ENCODE measurements at places on chromosomes 4 and X.

GRCh38 chrX:29024871-29025270, 437.6 kb downstream of the IL1RAPL1 start:
- no peak for ATAC-seq

DNA sequence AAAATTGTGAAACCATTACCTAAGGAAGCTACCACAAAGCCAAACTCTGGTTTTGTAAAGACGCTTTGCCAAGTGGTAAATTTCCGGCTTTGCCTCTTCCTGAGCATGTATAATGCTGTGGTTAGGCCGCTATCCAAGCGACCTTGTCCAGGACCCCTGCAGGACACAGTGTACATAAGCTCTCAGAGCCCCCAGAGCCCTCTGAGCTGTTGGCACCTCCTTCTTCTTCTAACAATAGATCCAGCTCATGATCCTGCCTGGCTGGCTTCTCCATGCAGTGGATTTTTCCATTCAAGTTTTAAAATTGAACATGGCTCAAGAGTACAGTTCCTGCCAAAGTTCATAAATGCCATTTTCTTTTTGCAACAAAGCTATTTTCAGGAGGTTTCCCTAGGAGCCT, 326.7 kb downstream of the MAPK10 start:
- ATAC-seq: no peak

DNA sequence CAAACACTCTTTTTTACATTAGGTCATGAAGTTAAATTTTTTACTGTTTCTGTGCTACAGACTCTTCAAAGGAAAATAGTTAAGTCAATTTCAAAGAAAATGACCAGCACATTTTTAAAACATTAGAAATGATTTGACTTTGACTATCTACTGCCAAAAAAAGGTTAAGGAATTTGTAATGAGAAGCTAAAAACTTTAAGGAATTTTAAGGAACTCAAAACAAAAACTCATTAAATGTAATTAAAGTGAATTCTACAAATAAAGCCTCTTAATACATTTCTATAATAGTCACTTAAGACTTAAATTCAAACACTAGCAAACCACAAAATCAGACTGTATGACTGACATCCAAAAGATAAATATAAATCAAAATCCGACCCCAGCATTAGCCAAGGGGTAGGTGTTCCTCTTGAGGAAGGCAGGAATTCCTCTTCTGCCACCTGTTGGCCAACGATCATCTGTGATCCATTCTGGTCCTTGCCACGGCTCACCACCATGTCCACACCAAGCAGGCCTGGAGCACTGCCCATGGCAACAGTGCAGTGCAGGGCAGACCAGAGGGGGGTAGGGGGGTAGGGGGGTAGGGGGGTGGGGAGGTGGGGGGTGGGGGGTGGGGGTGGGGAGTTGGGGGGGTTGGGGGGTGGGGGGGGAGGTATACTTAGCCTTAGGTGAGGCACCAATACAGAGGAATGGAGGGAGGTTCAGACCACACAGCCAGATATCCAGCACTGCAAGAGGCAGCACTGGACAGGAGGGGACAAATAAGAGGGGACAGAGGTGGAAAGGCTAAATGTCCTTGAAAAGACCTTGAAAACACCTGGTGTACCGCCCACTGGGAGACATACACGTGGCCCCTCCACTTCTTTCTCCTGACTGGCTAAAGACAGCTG, 287.4 kb downstream of the CHIC1 start:
- ATAC-seq: no peak

DNA sequence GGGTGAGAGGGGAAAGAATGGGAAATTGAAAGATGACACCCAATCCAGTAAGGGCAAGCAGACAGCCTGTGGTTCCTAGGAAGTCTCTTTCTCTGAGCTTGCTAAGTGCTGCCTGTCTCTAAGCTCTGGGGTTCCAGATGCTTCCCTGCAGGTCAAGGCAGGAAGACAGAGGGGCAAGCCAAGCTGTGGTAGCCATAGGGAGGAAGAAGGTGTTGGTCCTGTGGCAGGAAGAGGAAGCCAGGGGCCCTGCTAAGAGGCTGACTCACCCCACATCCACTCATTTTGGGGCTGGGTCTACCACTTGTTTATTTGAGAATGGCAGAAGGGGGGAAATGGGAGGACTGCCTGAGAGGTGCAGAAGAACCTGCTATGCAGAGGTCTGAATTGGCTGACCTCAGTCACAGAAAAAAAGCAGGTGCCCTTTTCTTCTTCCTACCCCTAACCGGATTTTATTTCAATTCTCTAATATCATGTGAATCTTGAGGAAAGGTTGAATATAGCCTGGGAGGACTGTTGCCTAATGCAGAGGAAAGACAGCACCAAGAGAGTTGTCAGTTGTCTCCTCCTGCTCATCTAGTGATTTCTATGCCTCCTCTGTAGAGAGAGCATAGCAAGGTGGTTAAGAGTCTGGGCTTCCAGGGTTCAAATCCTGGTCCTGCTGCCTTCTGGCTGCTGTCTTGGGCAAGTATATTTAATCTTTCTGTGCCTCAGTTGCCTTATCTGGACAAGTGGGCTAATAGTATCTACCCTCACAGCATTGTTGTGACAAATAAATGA, 27.4 kb downstream of the HOPX start:
- ATAC-seq: no peak

GRCh38 chrX:153931748-153932147, 3.1 kb downstream of the NAA10 start:
- ATAC-seq: no peak

DNA sequence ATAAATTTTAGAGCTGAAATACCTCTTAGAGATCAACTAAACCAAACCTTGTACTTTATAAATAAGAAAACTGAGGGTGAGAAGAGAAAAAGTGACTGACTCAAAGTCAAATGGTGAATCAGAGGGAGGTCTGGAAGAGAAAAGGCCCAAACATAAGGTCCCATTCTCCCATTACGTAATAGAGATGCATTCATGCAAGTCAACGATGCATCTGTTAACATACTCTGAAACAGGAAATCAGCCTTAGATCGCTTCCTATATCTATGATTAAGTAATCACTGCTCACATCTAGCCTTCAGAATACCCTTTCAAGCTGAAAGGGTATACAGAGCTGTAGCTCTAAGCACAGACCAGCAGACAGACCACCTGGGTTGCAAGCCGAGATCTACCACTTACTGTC, 6.5 kb downstream of the RNF150 start:
- no peak for ATAC-seq

GRCh38 chrX:128105659-128106058, 53.5 kb upstream of the ACTRT1 start:
- ATAC-seq: no peak

DNA sequence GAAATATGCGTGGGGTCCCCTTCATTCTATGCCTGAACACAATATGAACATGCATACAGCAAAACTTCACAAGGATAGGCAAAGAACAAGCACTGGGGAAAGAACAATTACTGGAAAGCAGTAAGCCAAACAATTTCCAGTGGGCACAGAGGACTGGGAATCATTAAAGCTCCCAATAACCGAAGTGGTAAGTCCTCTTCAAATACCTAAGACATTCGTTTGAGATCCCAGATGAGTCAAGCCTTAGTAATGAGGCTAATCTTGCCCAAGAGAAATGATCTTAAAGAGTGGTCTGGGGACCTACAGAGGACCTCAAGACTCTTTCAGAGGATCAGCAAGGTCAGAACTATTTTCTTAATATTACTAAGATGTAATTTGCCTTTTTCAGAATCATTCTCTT, 28.6 kb downstream of the ANAPC10 start:
- ATAC-seq: no peak

DNA sequence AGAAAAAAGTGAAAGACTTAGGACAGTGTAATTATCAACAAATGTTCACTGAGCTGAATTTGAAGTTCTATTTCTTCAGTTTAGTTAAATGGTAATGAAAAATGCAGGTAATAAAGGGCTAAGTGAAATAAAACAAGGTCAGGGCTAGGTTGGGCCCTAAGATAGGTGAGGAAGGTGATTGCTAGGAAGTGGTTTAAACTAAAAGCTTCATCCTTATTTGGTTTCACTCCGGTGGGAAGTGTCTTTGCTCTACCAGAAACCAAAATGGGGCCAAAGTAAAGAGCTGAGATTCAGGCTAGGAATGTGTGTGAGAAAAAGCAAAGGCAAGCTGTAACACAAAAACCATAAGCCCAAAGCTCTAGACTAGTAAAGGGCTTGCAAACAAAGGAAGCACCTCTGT, 31.0 kb downstream of the TAB3 start:
- no peak for ATAC-seq

- ATAC-seq: no peak
Observed at GRCh38 chr4:156313497-156313896, 359.8 kb upstream of the CTSO start.

DNA sequence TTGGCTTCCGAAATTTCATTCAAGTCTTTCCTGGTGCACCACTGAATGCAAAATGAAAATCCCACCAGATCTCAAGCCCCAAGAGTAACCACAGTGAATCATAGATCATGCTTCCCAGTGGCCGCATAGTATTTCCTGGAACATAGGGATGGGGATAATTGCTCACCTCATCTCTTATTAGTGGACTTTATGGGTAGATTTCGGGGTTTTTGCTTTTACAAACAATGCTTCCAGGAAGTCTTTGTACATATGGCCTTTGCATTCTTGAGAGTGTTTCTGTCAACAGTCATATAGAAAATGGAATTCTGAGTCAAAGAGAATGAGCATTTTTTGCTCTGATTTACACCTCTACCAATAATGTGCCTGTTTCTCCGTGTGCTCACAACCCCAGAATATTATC, 53.4 kb downstream of the PPEF2 start:
- no peak for ATAC-seq

All from stimulated activated memory B cell treated with anti-CD40 and anti-IgM and Interleukin-4, amounts not matched to agents 10 μg/mL and 1 μg/mL and 100 μg/mL, for 72 hours (primary cell).